ENCODE measurements at places on chromosomes 4 and X. TPM values are rescaled to one million over a fixed set of nuclear protein-coding genes. Genes with fewer than 3 reads are reported as not detected.

GRCh38 chrX:16137416-16138107 lies 14.2 kb downstream of the GRPR start:
- DNase-seq = no peak

GRCh38 chrX:40131654-40132337 lies 34.0 kb upstream of the BCOR start:
- no peak for DNase-seq

DNA sequence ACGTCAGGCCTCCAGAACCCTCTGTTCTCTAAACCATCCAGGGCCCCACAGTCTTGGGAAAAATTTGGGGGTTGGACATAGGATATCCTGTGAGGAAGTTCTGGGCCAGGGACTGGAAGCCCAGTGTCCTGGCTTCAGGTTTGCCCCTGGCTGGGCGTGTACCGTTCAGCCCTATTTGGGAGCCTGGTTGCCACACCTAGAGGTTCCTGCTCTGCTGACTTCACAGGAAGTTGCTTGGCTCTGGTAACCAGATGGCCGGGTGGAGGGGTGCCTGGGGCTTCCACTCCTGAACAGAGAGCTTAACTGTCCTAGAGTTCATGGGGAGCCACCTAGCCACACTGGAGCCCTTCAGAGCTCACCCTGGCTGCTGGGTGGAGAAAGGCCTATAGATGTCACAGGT lies 1.1 kb downstream of the TAFAZZIN start:
- DNase-seq = peak; percentile 11

Gene NXF2B
- polyA plus RNA-seq = not detected

- no peak for DNase-seq
Observed at GRCh38 chr4:85086721-85087120, 120.2 kb upstream of the WDFY3 start.

- no peak for DNase-seq
Observed at GRCh38 chrX:20402956-20403355, 136.2 kb upstream of the RPS6KA3 start.

GRCh38 chrX:68714856-68715255 lies 67.4 kb downstream of the STARD8 start:
- DNase-seq = no peak

Gene MND1
- 19.8 TPM for polyA plus RNA-seq

GRCh38 chr4:8910822-8911315 lies 39.2 kb upstream of the HMX1 start:
- DNase-seq = no peak

Gene RGN
- polyA plus RNA-seq = 0.06 TPM

- DNase-seq = no peak
Observed at GRCh38 chrX:68332201-68332731, 101.0 kb downstream of the OPHN1 start.

Gene PABPC4L
- polyA plus RNA-seq = 0.22 TPM

All from foreskin keratinocyte (primary cell).